Stimulated activated memory B cell treated with anti-CD40 and anti-IgM and Interleukin-4, amounts not matched to agents 10 μg/mL and 1 μg/mL and 100 μg/mL, for 72 hours (primary cell): ENCODE measurements at places on chromosomes 5 and 9.

DNA sequence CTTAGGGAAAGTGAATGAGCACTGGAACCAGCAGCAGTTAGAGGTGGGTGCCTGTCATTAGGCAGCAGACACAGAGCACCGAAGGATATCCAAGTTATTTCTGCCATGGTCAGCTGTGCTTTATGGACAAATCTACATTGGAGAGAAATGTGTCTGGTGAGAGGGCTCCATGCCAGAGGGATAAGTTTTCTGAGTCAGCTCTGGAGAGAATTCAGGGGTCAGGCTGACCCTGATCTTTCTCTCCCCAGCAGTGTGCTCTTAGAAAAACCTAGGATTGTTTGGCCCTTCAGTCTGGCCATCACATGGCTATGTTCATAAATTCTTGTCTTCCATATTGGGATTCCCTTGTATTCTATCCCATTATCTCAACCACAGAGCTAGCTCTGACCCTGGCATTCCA lies 8.9 kb upstream of the IL17B start:
- no peak for ATAC-seq

DNA sequence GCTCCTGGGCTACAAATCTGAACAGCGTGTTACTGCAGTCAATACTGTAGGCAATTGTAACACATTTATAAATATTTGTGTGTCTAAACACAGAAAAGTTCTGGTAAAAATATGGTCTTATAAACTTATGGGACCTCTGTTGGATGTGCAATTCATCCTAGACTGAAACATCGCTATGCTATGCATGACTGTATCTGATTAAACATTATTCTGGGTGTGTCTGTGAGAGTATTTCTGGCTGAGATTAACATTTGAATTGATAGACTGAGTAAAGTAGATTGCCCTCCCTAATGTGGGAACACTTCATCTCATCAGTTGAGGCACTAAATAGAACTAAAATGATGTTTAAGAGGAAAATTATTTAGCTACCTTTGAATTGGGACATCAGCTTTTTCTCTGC lies 24.3 kb upstream of the PRDM9 start:
- no peak for ATAC-seq

GRCh38 chr9:127154003-127154389 lies 31.6 kb upstream of the ANGPTL2 start:
- ATAC-seq = peak; percentile 32

- no peak for ATAC-seq
These were observed 45.7 kb upstream of the ORM1 start for GRCh38 chr9:114276908-114277821.

DNA sequence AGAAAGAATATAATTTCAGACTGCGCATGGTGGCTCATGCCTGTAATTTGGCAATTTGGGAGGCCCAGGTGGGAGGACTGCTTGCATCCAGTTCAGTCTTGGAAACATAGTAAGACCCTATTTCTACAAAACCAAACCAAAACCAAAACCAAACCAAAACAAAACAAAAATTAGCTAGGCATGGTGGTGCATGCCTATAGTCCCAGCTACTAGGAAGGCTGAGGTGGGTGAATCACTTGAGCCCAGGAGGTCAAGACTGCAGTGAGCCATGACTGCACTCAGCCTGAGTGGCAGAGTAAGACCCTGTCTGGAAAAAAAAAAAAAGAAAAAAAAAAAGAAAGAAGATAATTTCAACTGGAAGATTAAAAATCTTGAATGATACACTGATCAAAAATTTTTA lies 137.0 kb upstream of the ACOT12 start:
- no peak for ATAC-seq

- no peak for ATAC-seq
These were observed 27.8 kb downstream of the TMEM167A start for GRCh38 chr5:83049370-83049885.

DNA sequence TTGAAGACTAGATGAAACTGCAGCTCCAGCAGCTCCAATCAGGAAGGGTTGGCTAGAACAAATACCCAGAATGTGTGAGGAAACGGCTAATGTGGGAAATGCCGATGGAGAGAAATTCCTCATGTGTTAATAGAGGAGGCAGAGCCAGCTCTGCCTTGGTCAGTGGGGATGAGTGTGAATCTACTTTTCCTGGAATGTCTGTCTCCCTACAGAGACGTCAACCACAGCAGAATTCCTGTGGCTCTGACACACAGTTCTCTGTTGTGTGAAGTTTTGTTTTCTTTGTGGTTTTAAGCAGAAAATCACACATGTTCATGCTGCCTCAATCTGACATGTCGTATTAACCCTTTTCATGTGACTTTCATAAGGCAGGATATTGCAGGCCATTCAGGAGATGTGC lies 476.6 kb upstream of the WWC1 start:
- no peak for ATAC-seq

GRCh38 chr5:5544094-5544663 lies 121.7 kb downstream of the ICE1 start:
- no peak for ATAC-seq

DNA sequence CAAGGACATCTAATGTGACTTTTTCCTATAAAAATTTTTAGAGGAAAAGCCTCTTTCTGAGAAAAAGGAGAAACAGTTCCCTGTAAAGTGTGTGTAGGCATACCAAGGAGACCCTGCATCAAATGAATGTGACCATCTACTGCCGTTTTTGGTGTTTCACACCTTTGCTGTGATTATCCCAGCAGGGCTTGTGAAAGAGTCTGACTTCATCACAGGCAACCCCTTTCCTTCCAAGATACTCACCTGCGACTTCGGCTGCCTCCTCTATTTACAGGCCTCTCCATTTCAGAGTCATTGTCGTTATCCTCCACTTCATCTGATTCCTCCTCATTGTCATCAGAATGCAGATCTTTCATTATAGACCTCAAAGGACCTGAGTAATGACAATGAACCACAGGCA lies 259.1 kb downstream of the MLLT3 start:
- ATAC-seq = no peak

GRCh38 chr5:125142458-125142857 lies 396.0 kb upstream of the ZNF608 start:
- no peak for ATAC-seq

- ATAC-seq = no peak
These were observed 2.5 kb upstream of the PIP5K1B start for GRCh38 chr9:68702493-68702892.

- ATAC-seq = no peak
These were observed 136.3 kb upstream of the BASP1 start for GRCh38 chr5:17081142-17081541.

- no peak for ATAC-seq
These were observed 7.8 kb downstream of the FAM81B start for GRCh38 chr5:95398989-95399388.

DNA sequence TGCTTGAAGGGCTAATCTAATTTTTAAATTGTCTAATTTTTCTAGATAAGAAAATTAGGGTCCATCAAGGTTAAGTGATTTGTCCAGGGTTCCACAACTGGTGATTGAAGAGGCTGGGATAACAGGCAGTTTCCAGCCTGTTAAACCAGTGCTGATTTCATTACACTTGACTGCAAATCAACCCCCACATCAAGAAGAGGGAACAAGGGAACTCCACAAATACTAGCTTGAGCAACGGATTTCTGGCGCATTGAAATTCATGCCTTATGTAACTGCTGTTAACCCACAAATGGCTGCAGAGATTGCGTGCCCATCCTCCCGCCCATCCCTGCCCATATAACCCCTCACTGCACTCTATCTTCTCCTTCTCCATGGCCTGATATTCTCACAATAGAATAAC lies 10.0 kb downstream of the PLPPR1 start:
- no peak for ATAC-seq

- ATAC-seq = no peak
These were observed 340.3 kb downstream of the KCNN2 start for GRCh38 chr5:114702136-114702535.

GRCh38 chr9:90176901-90177300 lies 465.7 kb downstream of the DIRAS2 start:
- ATAC-seq = no peak

GRCh38 chr9:78053627-78054026 lies 22.0 kb upstream of the GNAQ start:
- no peak for ATAC-seq

- ATAC-seq = no peak
These were observed 1.7 kb downstream of the PTGDS start for GRCh38 chr9:136978865-136979544.

DNA sequence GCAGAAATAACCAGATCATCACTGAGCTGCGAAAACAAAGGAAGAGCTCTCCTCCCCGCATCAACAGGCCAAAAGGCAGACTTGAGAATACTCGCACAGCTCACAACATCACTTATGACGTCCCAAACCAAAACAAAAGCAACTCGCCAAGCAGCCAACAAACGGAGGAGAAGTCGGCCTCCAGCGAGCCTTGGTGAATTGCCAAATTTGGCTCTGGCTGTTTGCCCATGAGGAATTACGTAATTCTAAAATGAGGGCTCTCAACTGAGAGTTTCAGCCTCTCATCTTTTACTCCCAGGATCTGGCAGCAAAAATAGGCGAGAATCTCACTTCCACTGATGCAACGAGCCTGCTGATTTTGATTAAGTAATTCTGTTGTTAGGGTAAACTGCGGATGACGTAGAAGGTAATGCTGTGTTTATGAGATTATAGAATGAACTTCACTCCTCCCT lies 51.7 kb upstream of the SEMA6A start:
- ATAC-seq = no peak

- ATAC-seq = no peak
These were observed 32.2 kb upstream of the FRMD3 start for GRCh38 chr9:83570359-83570758.

GRCh38 chr9:106964329-106964728 lies 101.4 kb downstream of the ZNF462 start:
- no peak for ATAC-seq

- ATAC-seq = peak; percentile 38
These were observed 48.3 kb upstream of the IRX4 start for GRCh38 chr5:1930880-1931603.

DNA sequence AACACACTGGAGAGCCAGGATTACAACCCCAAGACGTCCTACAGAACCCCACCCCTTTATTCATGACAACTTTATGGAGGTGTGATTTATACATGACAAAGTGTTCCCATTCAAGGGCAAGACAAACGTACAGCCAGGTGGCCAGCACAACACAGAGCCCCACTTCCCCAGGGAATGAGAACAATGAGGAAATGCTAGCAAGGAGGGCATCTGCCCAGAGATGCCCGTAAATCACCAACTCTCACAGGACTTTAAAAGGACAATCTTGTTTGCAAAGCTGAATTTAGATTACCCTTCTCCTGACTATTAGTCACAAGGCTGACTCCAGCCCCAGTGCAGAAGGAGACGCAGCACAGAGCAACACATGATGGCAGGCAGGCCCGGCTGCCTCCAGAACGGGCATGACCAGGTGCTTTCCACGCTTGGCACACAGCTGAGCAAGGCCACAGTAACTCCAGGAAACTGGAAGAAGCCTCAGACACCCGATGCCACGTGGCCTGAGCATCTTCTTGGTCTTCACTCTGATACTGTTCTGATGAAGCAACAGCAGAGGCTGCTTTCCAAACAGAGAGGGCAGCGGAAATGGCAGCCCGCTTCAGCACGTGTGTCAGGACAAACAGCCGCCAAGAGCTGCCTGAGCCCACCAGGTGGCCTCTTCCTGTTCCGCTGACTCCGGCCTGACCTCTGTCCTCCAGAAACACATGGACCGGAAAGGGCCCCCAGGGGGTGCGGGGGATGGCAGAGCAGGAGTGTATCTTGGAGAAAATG lies 51.4 kb downstream of the ROR2 start:
- ATAC-seq = no peak

DNA sequence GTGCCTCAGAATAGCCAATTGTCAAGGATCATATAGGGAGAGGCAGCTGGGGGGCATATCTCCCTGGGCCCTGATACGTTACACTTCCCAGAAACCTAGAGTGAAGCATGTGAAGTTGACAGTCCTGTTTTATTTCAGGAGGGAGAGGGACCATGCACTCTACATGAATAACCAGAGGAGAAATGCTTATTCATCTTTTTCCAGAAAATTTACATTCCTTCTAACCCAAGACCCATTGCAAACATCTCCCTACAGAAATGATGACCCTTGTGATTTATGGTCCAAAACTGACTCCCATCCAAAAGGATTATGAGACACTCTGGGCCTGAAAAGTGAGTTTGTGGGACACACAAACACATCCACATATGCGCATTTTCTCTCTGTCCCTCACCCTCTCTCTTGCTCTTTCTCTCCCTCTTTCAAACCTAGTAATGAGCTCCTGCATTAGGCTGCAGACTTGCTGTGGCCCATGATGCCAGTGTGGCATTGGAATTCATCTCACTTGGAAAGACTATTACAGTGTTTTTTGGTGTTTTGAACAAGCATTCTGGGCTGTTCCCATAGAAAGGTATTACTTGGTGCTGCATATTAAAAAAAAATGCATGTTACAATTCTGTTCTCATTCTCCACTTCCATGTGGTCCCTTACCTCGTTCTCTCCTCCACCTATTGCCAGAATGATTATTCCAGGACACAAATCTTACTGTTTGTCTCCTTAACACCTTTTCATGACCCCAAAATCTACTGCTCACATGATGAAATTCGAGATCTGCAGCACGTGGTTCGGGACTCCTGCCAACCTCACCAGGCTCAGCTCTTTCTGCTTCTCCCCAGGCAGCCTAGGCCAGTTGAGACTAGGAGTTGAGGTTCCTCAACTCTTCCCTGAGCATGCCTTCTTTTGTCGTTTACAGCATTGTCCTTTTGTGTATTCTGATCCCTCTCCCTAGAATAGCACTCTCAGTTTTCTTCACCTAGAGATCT lies 451.3 kb upstream of the KLF4 start:
- no peak for ATAC-seq

GRCh38 chr5:119913425-119913824 lies 284.1 kb downstream of the FAM170A start:
- ATAC-seq = peak; percentile 16

- no peak for ATAC-seq
These were observed 50.0 kb upstream of the GOLPH3 start for GRCh38 chr5:32223972-32224609.

DNA sequence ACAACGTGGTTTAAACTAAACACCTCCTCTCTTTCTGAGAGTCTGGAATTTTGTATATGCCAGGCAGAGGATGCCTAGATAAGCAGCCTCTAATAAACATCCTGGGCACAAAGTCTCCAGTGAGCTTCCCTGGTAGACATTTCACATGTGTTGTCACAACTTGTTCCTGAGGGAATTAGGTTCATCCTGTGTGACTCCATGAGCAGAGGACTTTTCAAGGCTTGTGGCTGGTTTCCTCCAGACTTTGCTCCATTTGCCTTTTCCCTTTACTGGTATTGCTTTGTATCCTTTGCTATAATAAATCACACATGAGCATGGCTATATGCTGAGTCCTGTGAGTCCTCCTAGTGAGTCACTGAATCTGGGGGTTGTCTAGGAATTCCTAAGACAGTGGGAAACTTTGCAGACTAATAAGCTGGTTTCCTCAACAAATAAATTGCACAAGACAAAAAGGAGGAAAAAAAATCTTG lies 77.4 kb downstream of the NR2F1-AS1 start:
- ATAC-seq = no peak

GRCh38 chr9:131708226-131709002 lies 31.5 kb downstream of the RAPGEF1 start:
- peak; percentile 90 for ATAC-seq
